Stimulated activated naive CD4-positive, alpha-beta T cell treated with Interleukin-2 at 50 U/mL for 16 hours (primary cell): ENCODE measurements at places on chromosomes 5 and 9.

DNA sequence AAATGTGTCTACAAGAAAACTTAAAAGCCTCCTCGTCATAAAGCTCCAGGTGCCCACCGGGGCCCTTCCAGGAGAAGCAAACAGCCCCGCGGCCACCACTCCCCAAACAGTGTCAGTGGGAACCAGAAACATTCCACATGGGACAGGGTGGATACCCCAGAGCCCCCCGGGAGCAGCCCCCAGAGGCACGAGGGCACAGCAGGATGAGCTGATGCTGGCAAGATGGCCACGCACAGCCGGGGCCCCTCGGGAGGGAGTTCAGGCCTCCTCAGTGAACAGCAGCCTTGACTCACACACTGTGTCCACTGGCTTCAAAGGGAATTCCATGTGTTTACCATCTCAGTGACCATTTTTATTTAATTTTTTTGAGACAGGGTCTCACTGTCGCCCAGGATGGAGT lies 10.5 kb downstream of the EXD3 start:
- DNase-seq = no peak

- no peak for DNase-seq
Observed at GRCh38 chr5:19140276-19140675, 847.7 kb downstream of the CDH18 start.

- no peak for DNase-seq
Observed at GRCh38 chr5:74372051-74372450, 268.5 kb downstream of the ENC1 start.

DNA sequence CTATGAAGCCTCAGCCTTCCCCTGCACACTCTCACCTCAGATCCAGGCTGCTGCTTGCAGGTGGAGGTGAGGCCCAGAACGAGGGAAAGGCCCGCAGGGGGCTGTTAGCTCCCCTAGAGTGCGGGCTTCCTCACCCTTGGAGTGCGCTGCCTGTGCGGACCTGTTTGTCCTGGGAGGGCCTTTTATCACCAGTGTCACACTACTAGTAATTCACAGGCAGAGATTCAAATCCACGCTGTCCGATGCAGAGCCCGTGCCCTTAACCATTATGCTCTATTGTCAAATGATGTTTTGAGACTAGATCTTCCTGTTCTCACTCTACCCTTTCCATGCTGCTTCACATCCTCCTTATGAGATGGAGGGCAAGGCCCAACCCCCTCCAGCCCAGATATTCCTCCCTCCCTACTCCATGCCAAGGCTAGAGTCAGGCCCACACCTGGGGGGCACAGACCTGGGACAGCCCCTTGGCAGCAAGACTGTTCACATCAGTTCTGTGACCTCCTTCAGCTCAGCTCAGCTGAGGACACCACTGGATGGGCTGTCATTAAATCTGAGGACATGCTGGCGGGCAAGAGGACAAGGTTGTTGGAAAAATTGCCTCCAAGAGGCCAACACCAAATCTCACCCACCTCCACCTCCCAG lies 112.8 kb upstream of the SPOCK1 start:
- no peak for DNase-seq

- no peak for DNase-seq
Observed at GRCh38 chr5:116343961-116344360, 230.7 kb downstream of the SEMA6A start.

- no peak for DNase-seq
Observed at GRCh38 chr9:23326597-23326996, 499.4 kb downstream of the ELAVL2 start.

- no peak for DNase-seq
Observed at GRCh38 chr9:9914174-9914573, 698.6 kb downstream of the PTPRD start.
